ENCODE measurements at places on chromosomes 5 and 9.
A peak's percentile ranks its signal among the peaks of the same experiment; 100 is the strongest.

DNA sequence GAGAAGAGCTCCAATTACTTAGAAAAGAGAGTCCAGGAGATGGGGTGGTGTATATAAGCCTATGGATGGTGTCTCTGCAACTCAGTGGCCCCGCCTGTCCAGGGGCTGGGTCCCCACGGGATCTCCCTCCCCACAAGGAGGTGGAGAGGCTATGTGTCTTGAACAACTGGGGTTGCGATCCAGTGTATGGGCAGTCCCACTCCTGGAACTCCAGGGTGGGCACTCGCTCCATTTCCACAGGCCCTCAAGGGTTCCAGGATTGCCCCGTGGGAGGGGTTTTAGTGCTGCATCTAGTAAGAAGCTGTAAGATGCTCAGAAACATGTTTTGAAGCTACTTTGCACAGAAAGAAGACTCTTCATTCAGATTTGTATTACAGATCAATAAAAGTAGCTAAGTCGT is 558 bp upstream of the SMAD5 start:
- peak overlapping the region; percentile 49 for H3K27ac ChIP-seq
- peak overlapping the region; percentile 69 for H3K4me3 ChIP-seq
- no peaks in the 10 kb centered on the region for H3K27me3 ChIP-seq
- no peak for DNase-seq
- H3K4me1 ChIP-seq: no peaks in the 10 kb centered on the region

GRCh38 chr9:31740705-31741104 is 643.7 kb upstream of the ACO1 start:
- H3K27me3 ChIP-seq: no peaks in the 10 kb centered on the region
- no peaks in the 10 kb centered on the region for H3K4me1 ChIP-seq
- no peaks in the 10 kb centered on the region for H3K36me3 ChIP-seq

DNA sequence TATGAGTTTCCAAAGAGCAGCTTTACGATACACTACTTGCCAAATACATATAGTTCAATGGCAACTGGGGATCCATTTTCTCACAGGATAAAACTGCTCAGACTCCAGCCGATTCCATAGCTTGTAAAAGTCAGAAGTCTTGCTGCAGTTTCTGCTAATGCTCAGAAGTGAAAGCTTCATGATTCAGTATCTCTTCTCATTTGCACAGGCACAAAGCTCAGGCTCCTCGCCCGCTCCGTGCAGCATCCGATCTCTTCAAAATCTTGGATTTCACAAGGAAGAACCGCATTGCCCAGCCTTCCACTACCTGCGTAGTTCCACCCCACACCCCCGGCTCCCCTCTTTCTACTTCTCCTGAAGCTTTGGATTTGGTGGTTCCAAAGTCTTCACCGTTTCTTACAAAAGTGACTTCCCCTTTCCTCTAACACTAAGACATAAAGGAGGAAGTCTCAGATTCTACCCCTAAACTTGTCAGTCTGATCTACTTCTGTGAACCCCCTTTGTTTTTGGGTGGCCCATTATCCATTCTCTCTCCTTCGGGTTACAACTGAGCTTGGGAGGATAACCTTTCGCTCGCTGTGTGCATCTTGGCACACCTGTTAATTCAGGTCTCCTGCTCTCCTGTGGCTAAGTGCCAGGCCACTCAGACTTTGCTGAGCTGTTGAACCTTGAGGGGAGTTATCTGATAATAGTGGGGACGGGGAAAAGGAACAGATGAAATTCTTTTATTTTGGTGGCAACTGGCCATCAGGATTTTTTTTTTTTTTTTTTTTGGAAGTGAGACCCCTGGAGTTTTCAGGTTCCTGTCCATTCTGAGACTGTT is 194.1 kb downstream of the GNA14 start:
- H3K27me3 ChIP-seq: no peaks in the 10 kb centered on the region
- H3K27ac ChIP-seq: no peak overlapping the region
- no peaks in the 10 kb centered on the region for H3K4me1 ChIP-seq
- no peak for DNase-seq
- H3K36me3 ChIP-seq: no peaks in the 10 kb centered on the region
- peak overlapping the region; percentile 18 for H3K4me3 ChIP-seq

- no peak overlapping the region for H3K4me3 ChIP-seq
- H3K36me3 ChIP-seq: no peaks in the 10 kb centered on the region
- no peaks in the 10 kb centered on the region for H3K27me3 ChIP-seq
- H3K4me1 ChIP-seq: no peaks in the 10 kb centered on the region
- H3K27ac ChIP-seq: no peak overlapping the region
Measured at GRCh38 chr5:121870489-121870888, 18.8 kb downstream of the FTMT start.

- H3K27ac ChIP-seq: no peak overlapping the region
- no peak for DNase-seq
- H3K27me3 ChIP-seq: no peaks in the 10 kb centered on the region
- no peaks in the 10 kb centered on the region for H3K4me1 ChIP-seq
- H3K4me3 ChIP-seq: no peak overlapping the region
Measured at GRCh38 chr9:116288658-116289057, 135.1 kb downstream of the PAPPA start.

- H3K27me3 ChIP-seq: no peaks in the 10 kb centered on the region
- H3K36me3 ChIP-seq: no peaks in the 10 kb centered on the region
- DNase-seq: no peak
- no peak overlapping the region for H3K4me3 ChIP-seq
- H3K27ac ChIP-seq: no peak overlapping the region
Measured at GRCh38 chr5:103909391-103909790, 346.8 kb upstream of the NUDT12 start.

- no peaks in the 10 kb centered on the region for H3K4me1 ChIP-seq
- H3K27me3 ChIP-seq: no peaks in the 10 kb centered on the region
- no peaks in the 10 kb centered on the region for H3K36me3 ChIP-seq
- no peak overlapping the region for H3K4me3 ChIP-seq
- no peak overlapping the region for H3K27ac ChIP-seq
- no peak for DNase-seq
Measured at GRCh38 chr5:5986492-5987178, 391.7 kb downstream of the MED10 start.

- no peaks in the 10 kb centered on the region for H3K4me1 ChIP-seq
- H3K27ac ChIP-seq: no peak overlapping the region
- no peaks in the 10 kb centered on the region for H3K36me3 ChIP-seq
- no peak overlapping the region for H3K4me3 ChIP-seq
- H3K27me3 ChIP-seq: no peaks in the 10 kb centered on the region
- no peak for DNase-seq
Measured at GRCh38 chr5:64939772-64940510, 171.2 kb downstream of the CWC27 start.

- no peaks in the 10 kb centered on the region for H3K27me3 ChIP-seq
- no peaks in the 10 kb centered on the region for H3K36me3 ChIP-seq
Measured at GRCh38 chr5:175657593-175658271, at the start of gene HRH2. HRH2 (plus strand) TSS chr5:175658071; CDS start chr5:175683234, 25,163 bp downstream.

DNA sequence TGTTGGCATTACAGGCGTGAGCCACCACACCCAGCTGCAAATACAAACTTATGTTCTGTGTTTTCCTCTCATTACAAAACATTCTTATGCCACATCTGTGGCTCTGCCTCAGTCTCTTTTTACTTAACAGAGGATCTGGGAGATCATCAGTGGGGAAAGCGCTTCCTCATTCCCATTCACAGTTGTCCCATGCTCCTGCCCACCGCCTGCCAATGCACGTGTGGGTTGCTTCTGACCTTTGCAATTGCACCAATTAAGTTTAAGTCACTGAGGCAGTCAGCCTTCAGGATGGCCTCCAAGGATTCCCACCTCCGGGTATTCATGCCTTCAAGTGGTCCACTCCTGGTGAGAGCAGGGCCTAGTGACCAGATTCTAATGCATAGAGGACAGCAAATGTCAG is 34.9 kb upstream of the EEIG1 start:
- H3K36me3 ChIP-seq: no peaks in the 10 kb centered on the region
- H3K27me3 ChIP-seq: no peaks in the 10 kb centered on the region
- no peak overlapping the region for H3K4me3 ChIP-seq
- DNase-seq: no peak
- no peak overlapping the region for H3K27ac ChIP-seq
- peaks cover 5% of the 10 kb centered on the region for H3K4me1 ChIP-seq

- peak overlapping the region; percentile 78 for H3K4me3 ChIP-seq
- peaks cover 15% of the 10 kb centered on the region for H3K36me3 ChIP-seq
- peak; percentile 74 for DNase-seq
- no peaks in the 10 kb centered on the region for H3K27me3 ChIP-seq
- H3K27ac ChIP-seq: peak overlapping the region; percentile 92
Measured at GRCh38 chr5:180803181-180804128, 849 bp upstream of the MGAT1 start.

DNA sequence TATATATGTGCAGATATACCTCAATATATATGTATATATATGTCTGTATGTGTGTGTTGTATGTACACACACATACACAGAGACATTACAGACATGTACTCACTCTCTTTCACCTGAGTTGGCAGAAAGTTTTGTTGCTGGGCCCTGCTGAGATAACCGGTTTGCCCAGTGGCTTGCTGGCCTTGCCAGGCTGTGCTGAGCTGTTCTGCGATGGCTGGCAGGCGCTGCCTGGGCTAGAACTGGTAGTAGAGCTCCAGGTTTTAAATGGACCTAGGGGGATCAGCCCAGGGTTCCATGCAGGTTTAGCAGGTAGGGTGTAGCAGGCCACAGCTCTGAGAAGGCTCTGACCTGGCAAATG is 394.3 kb downstream of the GADD45G start:
- DNase-seq: no peak
- no peaks in the 10 kb centered on the region for H3K36me3 ChIP-seq
- no peak overlapping the region for H3K27ac ChIP-seq
- peak overlapping the region; percentile 31 for H3K4me3 ChIP-seq
- no peaks in the 10 kb centered on the region for H3K27me3 ChIP-seq
